ENCODE measurements at places on chromosomes 1 and 21.

- no peak for DNase-seq
These were observed 79.9 kb upstream of the PLPPR5 start for GRCh38 chr1:99084562-99084961.

DNA sequence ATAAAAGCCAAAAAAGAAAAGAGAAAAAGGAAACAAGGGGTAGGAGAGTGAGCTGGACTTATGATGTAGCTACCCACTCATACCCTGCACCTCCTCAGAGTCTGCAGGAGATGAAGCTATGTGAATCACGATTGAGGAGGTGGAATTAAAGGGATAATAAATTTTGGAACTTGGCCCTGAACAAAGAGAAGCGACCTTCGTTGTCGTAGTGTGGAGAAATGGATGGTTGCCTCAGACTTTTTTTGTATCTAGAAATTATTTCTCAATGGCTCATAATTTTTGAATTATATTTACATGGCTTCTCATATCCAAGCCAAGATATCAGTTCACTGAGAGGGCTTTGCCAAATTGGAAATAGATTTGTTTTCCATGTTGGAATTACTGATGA, 37.8 kb upstream of the SIPA1L2 start:
- DNase-seq = no peak

- DNase-seq = no peak
These were observed 71.0 kb downstream of the HIVEP3 start for GRCh38 chr1:41847733-41848132.

DNA sequence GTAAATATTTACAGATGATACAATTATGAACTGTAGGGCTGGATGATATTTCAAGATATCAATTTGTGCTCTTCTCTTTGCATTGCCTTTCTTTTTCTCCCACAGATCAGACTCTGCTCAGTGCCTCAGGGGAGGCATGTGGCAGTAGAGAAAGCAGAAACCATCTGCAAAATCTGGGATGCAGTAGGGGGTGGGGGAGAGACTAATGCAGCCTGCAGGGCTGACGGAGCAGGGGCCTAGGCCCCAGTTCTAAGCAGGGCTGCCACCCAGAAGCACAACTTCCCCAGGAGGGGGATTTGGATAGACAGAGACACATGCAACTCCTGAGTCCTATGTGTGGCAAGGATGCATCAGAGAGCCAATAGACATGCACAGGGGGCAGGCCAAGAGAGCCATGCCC, 511.6 kb downstream of the SMYD3 start:
- no peak for DNase-seq

DNA sequence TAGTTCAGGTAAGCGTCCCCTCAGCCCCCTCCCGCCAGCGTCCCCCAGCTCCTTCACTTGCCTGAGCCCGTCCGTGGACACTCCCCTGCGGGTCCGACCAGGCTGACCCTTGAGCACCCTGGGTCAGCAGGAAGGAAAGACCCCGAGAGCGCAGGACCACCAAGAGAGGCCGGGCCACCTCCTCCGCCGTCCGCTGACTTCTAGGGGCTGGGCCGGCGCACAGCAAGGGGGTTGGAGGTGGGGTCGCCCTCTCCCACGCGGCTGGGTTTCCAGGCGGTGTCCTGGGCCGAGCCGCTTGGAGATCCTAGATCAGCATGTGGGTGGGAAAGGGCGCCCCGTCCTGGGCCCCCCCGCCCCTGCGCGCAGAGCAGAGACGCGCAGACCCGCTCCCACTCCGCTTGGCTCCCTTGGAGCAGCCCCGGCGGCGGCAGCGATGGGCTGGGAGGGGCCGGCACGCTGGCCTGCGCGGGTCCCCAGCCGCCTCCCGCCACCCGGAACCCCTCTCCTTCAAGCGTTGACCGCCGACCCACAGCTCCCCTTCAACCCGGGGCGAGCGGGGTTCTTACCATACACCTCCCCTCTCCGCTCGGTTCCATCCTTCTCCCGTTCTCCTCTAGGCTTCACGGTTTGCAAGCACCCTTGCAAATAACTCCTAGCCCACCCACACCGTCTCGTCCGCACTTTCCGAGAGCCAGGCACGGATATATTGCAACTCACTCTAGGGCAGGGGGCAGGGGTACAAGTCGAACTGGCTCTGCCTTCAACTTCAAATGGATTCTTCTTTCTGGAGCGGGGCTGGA, 7.5 kb downstream of the KNCN start:
- no peak for DNase-seq

DNA sequence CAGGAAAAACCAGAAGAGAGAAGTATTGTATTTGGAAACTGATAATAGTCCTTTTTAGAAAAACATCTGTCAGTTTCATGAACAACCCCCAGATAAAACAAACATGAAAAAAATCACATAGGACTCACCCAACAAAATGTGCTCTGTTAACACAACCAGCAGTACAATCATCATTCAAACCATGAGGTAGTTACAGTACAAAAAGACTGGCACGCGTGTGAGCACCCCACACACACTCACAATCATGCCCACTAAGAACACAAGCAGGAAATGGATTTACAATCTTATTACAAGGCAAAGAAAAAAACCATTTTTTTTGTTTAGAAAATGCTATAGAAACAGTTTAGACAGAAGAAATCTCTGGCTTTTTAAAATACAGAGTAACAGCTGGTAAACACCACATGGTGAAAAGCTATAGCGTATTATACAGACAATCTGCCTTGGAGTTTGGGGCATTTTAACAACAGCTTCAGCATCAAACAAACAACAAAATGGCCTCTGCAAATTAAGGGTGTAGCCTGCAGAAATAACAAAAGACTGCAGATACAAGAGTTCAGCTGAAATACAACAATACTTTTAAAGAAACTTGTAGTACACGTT, 180.0 kb downstream of the CDC7 start:
- no peak for DNase-seq

- DNase-seq = no peak
These were observed 52.4 kb upstream of the SYT14 start for GRCh38 chr1:209885403-209886218.

DNA sequence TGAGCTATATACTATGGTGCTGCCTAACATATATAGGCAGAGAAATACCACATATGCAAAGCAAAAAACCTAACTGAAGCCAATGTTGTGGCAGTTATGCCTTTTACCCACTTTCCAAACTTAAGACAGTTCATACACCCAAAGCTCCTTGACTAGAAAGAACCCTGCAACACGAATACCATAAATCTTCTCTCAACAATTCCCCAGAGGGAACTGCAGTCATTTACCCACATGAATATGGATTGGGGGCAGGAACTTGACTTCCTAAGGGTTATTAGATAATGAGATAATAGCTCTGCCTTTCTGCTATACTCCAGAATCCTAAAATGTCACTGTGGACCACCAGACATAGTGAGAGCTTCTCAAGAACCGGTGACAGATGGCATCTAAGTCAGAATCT, 2.9 kb upstream of the ASPM start:
- no peak for DNase-seq

GRCh38 chr1:182217071-182217470, 155.6 kb upstream of the ZNF648 start:
- no peak for DNase-seq

DNA sequence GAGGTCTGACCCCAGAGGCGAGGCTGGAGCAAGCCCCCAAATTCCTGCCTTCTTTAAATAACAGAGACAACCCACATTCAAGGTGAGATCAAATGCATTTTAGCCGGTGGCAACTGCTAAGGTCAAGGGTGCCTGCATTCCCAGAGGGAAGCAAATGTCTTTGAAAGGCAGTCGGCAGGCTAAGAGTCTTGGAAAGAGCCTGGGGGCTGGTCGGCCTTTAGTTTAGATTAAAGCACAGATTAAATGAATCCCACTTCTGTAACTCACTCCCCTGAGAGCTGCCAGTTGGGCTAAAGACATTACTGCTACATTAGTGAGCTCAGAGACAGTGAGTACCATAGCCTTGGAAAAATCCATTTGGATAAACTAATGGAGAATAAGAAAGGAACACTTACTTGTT, 59.2 kb downstream of the HTR6 start:
- DNase-seq = no peak

GRCh38 chr21:37956772-37957171, 40.5 kb upstream of the KCNJ6 start:
- no peak for DNase-seq

- no peak for DNase-seq
These were observed 31.2 kb upstream of the QSOX1 start for GRCh38 chr1:180123463-180123936.

- no peak for DNase-seq
These were observed 75.2 kb downstream of the RERE start for GRCh38 chr1:8742022-8742924.

DNA sequence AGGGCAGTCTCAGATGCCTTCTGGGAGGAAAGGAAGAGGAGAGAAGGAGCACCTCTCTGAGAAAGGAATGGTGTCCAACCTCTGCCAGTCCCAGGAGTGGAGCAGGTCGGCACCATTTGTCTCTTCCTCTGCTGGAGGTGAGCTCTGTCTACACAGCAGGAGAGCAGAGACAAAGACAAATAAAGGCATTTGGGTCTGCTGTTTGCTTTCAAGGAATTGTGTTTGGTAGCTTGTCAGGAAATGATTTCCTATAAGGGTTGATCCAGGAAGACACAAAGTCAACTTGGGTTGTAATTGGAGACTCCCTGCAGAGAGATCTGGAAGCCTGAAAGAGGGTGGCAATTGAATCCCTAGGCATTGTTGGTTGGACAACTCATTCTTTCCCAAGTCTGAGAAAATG, 34.5 kb upstream of the PLXNA2 start:
- DNase-seq = no peak

DNA sequence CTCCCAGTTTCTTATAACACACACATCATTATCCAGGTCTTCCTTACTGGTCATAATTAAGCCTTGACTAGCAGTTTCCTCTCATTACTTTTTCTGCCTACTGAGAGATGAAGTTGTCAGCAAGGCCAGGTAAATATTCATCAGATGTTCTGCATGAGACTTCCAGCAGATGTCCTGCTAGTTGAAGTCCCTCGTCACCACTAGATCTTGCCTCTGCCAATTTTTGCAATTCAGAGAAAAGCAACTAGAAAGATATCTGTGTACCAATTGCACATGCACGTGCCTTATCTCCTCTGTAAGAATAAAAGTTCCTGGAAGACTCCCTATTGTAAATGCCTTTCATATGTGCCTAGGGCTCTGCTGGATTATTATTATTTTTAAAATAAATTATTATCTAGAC, 18.3 kb downstream of the ACKR1 start:
- no peak for DNase-seq

GRCh38 chr1:23638786-23639241, 52.8 kb upstream of the RPL11 start:
- DNase-seq = no peak

GRCh38 chr21:26572076-26572701, 897 bp downstream of the CYYR1 start:
- no peak for DNase-seq

DNA sequence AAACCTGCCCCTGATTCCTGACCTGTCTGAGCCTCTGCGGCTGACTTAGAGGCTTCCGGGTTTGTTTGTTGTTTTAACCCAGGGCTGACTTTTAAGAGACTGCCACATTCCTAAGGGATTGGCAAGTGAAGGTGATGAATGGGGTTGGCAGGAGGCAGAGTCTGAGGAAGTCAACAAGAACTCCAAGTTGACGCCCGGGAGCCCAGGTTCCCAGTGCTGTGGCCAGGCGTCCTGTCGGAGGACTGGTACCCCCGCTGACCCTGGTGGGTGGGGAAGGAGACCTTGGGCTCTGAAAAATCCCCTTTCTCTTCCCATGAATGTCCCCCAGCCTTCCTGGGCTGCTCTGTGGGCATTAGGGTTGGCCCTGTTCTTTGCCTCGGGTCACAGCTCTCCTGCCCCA, 19.7 kb upstream of the EPS8L3 start:
- DNase-seq = no peak

All from stimulated activated naive CD4-positive, alpha-beta T cell treated with Interleukin-2 at 50 U/mL for 16 hours (primary cell).